H1 (cell line): ENCODE measurements at places on chromosomes 1 and 21. TPM values are rescaled to one million over a fixed set of nuclear protein-coding genes. Genes with fewer than 3 reads are reported as not detected.

- H3K4me1 ChIP-seq: no peaks in the 10 kb centered on the region
- DNase-seq: no peak
- no peak overlapping the region for H3K4me3 ChIP-seq
- H3K27me3 ChIP-seq: no peaks in the 10 kb centered on the region
- no peaks in the 10 kb centered on the region for H3K36me3 ChIP-seq
Measured at GRCh38 chr1:4166713-4167112, 266.6 kb upstream of the C1orf174 start.

- DNase-seq: no peak
- H3K4me3 ChIP-seq: no peak overlapping the region
- H3K36me3 ChIP-seq: no peaks in the 10 kb centered on the region
- H3K27me3 ChIP-seq: no peaks in the 10 kb centered on the region
- H3K4me1 ChIP-seq: no peaks in the 10 kb centered on the region
Measured at GRCh38 chr21:34299168-34299539, 64.7 kb upstream of the KCNE2 start.

DNA sequence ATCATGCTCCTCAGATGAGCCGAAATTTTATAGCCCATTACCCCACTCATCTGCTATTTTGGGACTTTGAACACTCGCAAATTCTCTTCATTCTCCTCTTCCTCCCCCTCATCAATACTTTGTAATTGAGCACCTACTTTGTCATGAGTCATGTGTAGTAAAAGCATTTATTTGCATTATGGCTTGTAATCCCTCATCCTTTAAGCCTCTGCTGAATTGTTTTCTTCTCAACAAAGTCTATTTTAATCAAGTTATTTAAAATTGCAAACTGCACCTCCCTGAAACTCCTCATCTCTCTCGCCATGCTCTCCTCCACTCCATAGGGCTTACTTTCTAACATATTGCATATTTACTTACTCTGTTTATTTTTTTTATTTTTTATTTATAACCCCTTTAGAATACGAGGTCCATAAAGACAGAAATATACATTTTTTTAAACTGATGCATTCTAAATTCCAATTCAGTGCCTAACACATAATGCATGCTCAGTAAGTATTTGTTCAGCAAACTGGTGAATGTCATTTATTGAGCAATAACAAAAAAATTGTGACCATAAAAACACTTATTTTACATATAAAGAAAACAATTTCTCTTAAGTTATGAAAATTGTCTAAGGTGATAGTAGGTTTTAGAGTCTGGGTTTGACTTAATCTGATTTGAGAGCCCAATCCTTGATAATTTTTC lies 161.7 kb downstream of the FASLG start:
- DNase-seq: no peak
- H3K27me3 ChIP-seq: no peaks in the 10 kb centered on the region
- no peak overlapping the region for H3K4me3 ChIP-seq
- no peaks in the 10 kb centered on the region for H3K4me1 ChIP-seq
- H3K27ac ChIP-seq: no peak overlapping the region
- H3K36me3 ChIP-seq: no peaks in the 10 kb centered on the region

GRCh38 chr21:25638660-25639550 lies at the start of gene JAM2:
JAM2 (plus strand) TSS chr21:25639258; CDS start chr21:25639822, 564 bp downstream.
- H3K36me3 ChIP-seq: no peaks in the 10 kb centered on the region
- H3K4me1 ChIP-seq: no peaks in the 10 kb centered on the region
- no peak within 1 kb of the TSS for H3K27ac ChIP-seq
- peak within 1 kb of the TSS; percentile 77 for H3K4me3 ChIP-seq
- no peaks in the 10 kb centered on the region for H3K27me3 ChIP-seq
- no peak for DNase-seq

DNA sequence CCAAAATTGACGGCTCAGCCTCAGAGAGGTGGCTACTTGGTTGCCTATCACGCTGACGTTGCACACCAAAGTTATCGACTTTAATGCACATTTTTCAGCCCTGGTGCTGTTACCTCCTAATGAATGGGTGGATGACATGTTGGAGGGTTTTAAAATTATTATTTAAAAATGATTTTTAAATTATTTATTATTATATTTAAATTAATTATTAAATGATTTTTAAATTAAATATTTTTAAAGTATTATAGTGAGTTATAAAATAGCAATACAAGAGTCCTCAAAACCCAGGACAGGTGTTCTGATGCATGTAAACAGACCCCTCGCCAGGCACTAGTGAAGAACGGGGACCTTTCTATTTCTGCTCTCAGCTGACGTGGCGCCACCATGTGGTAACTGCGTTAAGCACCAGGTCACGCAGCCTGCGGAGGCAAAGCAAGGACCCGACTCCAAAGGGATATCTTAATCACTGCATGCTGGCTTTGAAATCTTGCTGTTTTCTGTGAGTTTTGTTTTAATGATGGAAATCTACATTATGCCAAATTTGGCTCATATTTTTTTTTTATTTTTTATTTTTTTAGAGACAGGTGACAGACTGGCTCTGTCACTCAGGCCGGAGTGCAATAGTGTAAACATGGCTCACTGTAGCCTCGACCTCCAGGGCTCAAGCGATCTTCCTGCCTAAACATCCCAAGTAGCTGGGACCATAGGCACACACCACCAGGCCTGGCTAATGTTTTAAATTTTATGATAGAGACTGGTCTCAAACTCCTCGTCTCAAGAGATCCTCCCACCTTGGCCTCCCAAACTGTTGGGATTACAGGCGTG lies 22.6 kb downstream of the CASP9 start:
- peak; percentile 27 for DNase-seq
- no peak overlapping the region for H3K27ac ChIP-seq
- H3K4me3 ChIP-seq: no peak overlapping the region
- H3K4me1 ChIP-seq: peaks cover under 1% of the 10 kb centered on the region
- H3K36me3 ChIP-seq: no peaks in the 10 kb centered on the region; the same call in 1 of the 2 replicates
- H3K27me3 ChIP-seq: no peaks in the 10 kb centered on the region

AADACL3 gene
- 2.3 and 2.4 TPM in 2 replicates for total RNA-seq

GRCh38 chr1:172467446-172467845 lies 23.6 kb upstream of the PIGC start:
- H3K4me1 ChIP-seq: no peaks in the 10 kb centered on the region
- no peaks in the 10 kb centered on the region for H3K36me3 ChIP-seq
- H3K4me3 ChIP-seq: no peak overlapping the region
- H3K27ac ChIP-seq: no peak overlapping the region

GRCh38 chr21:38712664-38713063 lies 93.1 kb upstream of the ETS2 start:
- DNase-seq: no peak
- no peaks in the 10 kb centered on the region for H3K27me3 ChIP-seq

DNA sequence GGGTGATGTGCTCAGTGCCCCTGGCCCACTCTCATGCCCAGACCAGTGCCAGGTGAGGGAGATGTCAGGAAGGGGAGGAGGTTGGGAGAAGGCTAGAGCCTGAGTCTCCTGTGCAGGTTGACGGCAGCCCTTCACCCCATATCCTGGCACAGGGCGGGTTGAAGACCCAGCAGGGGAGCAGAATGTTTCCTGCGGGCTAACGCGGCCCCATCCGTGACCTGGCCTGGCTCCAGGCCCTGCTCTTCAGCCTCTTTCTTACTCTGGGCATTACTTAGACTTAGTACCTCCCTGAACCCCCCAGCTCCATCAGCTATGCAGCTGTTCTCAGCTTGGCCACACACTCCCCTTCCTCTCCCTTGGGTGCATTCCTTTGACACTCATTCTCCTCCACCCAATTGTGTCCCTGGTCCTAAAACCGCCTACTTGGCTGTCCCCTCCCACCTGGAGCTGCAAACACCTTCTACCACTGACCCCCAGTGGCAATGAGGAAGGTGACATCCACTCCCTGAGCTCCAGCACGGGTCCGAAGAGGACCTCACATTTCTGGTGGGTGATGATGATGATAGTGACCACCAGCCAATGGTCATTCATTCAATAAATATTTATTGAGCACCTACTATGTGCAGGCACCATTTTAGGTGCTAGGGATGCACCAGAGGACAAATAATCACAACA lies 179.0 kb downstream of the PTPRU start:
- no peaks in the 10 kb centered on the region for H3K4me1 ChIP-seq
- H3K27me3 ChIP-seq: no peaks in the 10 kb centered on the region
- no peaks in the 10 kb centered on the region for H3K36me3 ChIP-seq
- no peak overlapping the region for H3K27ac ChIP-seq
- no peak overlapping the region for H3K4me3 ChIP-seq

ASTN1 gene
- total RNA-seq: 4.1 and 4.3 TPM in 2 replicates

LMOD1 gene
- 0.82 and 1.4 TPM in 2 replicates for total RNA-seq

IGSF5 gene
- 4.4 TPM in 2 replicates for total RNA-seq

DNA sequence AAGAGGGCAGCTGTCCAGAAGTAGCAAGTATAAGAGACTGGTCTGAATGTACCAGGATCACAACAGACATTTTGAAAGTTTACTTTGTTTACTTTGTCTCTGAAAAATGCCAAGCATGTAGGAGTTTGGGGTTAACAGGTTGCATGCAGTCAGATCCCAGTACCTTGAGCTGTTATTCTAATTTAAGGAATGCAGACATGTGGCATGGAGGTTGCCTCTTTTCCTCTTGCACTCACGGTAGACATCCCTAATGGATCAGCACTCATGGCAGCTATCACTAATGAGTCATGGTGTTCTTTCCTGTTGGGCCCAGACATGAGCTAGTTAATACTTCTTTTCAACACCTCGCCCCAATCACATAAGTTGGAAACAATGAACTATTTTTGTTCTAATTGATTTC lies 67.3 kb downstream of the GADD45A start:
- no peak overlapping the region for H3K4me3 ChIP-seq
- DNase-seq: no peak
- H3K36me3 ChIP-seq: no peaks in the 10 kb centered on the region
- no peaks in the 10 kb centered on the region for H3K27me3 ChIP-seq
- H3K4me1 ChIP-seq: peaks cover 32% of the 10 kb centered on the region; the same call in 1 of the 2 replicates
- H3K27ac ChIP-seq: no peak overlapping the region

GRCh38 chr21:45328198-45329091 lies 40.8 kb upstream of the POFUT2 start:
- no peak overlapping the region for H3K4me3 ChIP-seq
- H3K4me1 ChIP-seq: peaks cover 21% of the 10 kb centered on the region
- H3K36me3 ChIP-seq: no peaks in the 10 kb centered on the region
- no peaks in the 10 kb centered on the region for H3K27me3 ChIP-seq
- DNase-seq: no peak
- no peak overlapping the region for H3K27ac ChIP-seq

GRCh38 chr1:202227053-202227672 lies 33.6 kb downstream of the LGR6 start:
- no peaks in the 10 kb centered on the region for H3K4me1 ChIP-seq
- H3K36me3 ChIP-seq: no peaks in the 10 kb centered on the region

VPS26C gene
- 68.1 and 71.6 TPM in 2 replicates for total RNA-seq

DNA sequence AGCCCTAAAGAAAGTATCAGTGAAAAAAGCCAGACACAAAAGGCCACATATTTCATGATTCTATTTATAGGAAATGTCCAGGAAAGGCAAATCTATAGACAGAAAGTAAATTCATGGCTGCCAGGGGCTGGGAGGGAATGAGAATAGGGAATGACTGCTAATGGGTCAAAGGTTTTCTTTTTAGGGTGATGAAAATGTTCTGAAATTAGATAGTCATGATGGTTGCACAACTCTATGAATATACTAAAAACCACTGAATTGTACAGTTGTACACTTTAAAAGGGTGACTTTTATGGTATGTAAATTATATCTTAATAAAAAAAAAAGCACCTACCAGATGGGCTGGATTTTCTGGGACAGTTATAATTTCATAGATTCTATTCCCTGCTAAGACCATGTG lies 114.8 kb downstream of the CNIH3 start:
- DNase-seq: no peak
- no peaks in the 10 kb centered on the region for H3K4me1 ChIP-seq
- H3K27ac ChIP-seq: no peak overlapping the region
- no peaks in the 10 kb centered on the region for H3K27me3 ChIP-seq

- no peak overlapping the region for H3K27ac ChIP-seq
- DNase-seq: no peak
- H3K27me3 ChIP-seq: peaks cover 33% of the 10 kb centered on the region
Measured at GRCh38 chr1:19798486-19799229, 1.1 kb downstream of the TMCO4 start.

DNA sequence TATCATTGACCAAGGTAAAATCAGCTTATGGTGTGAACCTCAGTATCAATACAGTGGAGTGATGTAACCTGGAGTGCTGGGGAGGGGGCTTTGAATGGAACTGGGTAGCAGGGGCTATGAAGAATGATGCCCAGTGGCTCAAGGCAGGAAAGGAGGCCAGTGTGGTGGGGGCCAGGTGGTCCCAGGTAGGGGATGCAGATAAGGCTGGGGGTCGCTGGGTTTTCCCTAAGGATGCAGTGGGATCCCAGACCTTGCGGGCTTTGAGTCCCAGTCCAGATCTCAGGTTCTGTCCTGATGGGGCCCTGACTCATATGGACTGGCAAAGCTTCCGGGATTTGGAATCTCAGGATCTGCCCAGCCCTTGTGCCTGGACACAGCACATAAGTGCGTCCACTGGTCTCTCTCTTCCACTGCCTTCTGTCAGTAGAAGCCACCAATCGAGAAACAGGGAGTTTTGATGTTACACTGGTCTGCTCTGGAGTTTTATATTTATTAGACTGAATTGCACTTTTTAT lies 52.0 kb downstream of the S100B start:
- H3K27me3 ChIP-seq: no peaks in the 10 kb centered on the region
- H3K27ac ChIP-seq: no peak overlapping the region
- no peaks in the 10 kb centered on the region; the same call in 1 of the 2 replicates for H3K36me3 ChIP-seq
- no peaks in the 10 kb centered on the region for H3K4me1 ChIP-seq
- no peak for DNase-seq

DNA sequence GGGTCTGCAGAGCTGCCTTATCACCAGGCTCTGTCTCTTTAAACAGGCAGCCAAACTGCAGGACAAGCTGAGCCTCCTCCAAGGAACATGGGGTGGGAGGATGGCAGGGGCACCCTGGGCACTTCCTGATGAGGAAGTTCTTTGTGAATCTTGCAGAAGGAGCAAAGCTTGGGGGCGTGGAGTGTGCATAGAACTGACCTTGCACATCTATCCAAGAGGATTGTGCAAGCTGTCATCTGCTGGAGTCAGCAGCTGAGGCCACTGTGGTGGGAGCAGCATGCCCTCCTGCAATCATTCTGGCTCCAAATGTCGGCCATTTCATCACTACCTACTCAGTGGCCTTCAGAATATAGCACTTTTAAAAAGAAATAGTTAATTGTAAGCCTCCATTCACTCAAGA lies 182.2 kb downstream of the AJAP1 start:
- H3K4me3 ChIP-seq: no peak overlapping the region
- DNase-seq: no peak
- no peaks in the 10 kb centered on the region for H3K4me1 ChIP-seq
- no peak overlapping the region for H3K27ac ChIP-seq
- no peaks in the 10 kb centered on the region for H3K36me3 ChIP-seq
- no peaks in the 10 kb centered on the region for H3K27me3 ChIP-seq

DNA sequence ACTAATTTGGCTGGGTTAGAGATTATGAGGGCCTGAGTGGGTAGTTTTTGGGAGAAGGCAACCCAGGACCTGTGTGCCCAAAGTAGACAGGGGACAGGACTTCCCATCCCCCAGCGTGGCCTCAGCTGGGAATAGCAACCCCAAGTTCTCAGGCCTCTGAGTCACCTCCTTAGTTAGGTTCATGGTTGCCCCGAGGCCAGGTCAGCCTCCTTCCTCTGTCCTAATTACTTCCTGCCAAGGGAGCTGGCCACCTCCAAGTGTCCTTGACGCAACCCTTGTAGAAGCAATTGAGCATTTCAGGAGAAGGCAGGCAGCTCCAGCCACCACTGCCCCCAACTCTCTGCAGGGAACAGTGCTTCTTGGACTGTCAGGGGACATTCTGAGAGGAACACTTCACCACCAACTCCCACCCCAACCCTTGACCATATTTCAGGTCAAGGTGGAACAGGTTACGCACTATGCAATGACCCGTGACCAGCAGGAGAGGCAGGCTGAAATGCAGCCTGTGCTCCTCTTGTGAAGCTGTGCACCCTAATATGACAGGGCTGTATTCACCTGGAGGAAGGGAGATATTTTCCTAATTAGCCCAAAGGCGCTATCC lies 5.1 kb upstream of the NT5C1A start:
- no peak overlapping the region for H3K4me3 ChIP-seq
- H3K27me3 ChIP-seq: peaks cover 82% of the 10 kb centered on the region
- no peaks in the 10 kb centered on the region for H3K36me3 ChIP-seq
- no peak for DNase-seq
